ENCODE measurements at places on chromosomes 6 and 20. TPM values are rescaled to one million over a fixed set of nuclear protein-coding genes. Genes with fewer than 3 reads are reported as not detected.

The HS3ST5 gene
- 0.12 TPM for total RNA-seq

The SFTA2 gene
- 351 TPM for total RNA-seq

DNA sequence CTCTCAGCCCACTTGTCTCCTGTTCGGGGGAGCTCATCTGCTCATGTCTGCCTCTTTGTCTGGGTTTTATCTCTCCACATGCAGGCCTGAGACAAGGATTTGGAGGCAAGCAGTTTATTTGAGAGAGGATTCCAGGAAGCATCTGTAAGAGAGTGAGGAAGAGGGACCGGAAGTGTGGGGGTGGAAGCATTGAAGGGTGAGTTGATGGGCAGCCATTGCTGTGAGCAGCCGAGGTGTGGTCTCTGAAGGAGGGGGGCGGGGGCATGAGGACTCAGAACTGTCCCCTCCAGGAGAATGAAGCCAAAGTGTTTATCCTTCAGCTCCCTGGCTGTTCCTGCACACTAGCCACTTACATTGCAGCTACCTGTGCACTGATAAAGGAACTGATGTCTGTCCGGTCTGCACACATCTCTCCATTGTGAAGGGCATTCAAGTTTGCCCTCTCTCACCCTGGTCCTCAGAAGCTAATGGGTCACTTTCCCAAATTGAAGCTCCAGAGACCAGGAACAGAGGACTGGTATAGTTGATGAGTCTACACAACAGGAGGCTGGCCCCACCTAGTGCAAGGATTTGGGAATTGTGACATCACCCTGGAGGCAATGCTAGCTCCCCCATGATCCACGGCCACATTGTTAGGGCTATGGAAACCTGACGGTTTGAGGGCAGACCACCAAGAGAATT is 100.5 kb upstream of the FOXA2 start:
- no peak for DNase-seq
- no peak overlapping the region for H3K4me3 ChIP-seq
- no peak overlapping the region for H3K27ac ChIP-seq
- peaks cover 5% of the 10 kb centered on the region for H3K4me1 ChIP-seq

DNA sequence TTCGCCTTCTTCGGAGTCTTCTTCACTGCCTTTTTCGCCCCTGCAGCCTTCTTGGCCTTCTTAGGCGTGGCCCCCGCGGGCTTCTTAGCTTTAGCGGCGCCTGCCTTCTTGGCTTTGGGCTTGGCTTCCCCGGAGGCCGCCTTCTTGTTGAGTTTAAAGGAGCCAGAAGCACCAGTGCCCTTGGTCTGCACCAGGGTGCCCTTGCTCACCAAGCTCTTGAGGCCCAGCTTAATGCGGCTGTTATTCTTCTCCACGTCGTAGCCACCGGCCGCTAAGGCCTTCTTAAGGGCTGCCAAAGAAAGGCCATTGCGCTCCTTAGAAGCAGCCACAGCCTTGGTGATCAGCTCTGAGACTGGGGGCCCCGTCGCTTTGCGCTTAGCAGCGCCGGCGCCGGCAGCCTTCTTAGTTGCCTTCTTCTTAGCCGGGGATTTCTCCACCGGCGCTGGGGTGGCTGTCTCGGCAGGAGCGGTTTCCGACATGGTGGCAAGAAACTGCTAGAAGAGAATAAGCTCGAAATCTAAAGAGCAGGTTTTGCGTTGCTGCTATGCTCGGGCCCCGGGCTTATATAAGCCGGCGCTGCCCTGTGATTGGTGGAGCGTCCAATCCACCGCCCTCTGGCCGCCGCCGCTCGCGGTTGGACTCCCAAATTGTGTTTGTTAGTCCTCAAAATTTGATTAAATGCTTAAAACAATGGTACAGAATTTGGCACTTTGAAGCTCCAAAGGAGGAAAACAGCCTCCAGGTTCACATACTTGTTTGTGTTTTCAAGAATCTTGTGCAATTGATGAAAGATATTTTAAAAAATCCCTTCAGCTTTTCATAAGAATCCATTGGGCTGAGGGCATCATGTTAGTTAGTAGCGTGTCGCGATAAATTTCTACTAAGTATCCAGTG is 44.9 kb downstream of the OR2B2 start:
- peak overlapping the region; percentile 71 for H3K4me3 ChIP-seq
- peaks cover 35% of the 10 kb centered on the region for H3K4me1 ChIP-seq
- DNase-seq: peak; percentile 82
- H3K27ac ChIP-seq: peak overlapping the region; percentile 52
- peaks cover 25% of the 10 kb centered on the region for H3K27me3 ChIP-seq

Measured in lower lobe of right lung (tissue), 2 donors.